ENCODE measurements at places on chromosomes 11 and 22. TPM values are rescaled to one million over a fixed set of nuclear protein-coding genes. Genes with fewer than 3 reads are reported as not detected.
A peak's percentile ranks its signal among the peaks of the same experiment; 100 is the strongest.

Gene SLC22A8
- not detected for total RNA-seq

Gene CTSW
- total RNA-seq: not detected

DNA sequence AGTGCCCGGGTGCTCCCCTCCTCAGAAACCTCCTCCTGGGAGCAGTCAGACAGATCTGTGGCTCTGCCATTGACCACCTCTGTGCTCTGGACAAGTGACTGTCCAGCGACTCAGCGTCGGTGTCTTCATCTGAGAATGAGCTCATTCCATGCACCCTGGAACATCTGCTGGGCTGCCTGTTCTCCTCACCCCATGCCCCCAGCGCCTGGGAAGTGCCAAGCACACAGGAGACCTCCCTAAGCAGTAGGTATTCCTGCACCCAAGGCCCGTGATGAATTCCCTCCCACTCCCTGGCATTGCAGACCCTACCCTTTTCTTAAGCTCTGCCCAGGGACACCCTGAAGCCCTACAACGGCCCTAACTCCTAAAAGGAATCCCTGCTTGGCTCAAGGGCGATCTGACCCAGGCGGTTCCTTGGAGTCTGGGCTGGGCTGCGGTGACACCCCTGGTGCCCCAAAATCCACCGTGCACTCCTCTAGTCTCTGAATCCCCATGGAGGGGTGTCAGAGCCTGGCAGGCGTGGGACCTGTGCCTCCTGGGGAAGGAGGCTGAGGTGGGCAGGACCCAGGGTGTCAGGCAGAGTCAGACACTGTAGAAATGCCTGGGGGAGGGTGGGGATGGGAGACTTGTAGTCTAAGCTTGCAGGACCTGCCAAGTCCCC is 92.0 kb downstream of the CEP164 start:
- no peaks in the 10 kb centered on the region for H3K4me1 ChIP-seq
- no peak overlapping the region for H3K27ac ChIP-seq
- no peak overlapping the region for H3K4me3 ChIP-seq
- peaks cover 7% of the 10 kb centered on the region for H3K27me3 ChIP-seq

GRCh38 chr11:63813563-63814382 is 517 bp downstream of the SPINDOC start:
- DNase-seq: no peak
- peak overlapping the region; percentile 69 for H3K27ac ChIP-seq
- peaks cover 5% of the 10 kb centered on the region for H3K36me3 ChIP-seq
- peak overlapping the region; percentile 83 for H3K4me3 ChIP-seq
- H3K27me3 ChIP-seq: no peaks in the 10 kb centered on the region

- no peaks in the 10 kb centered on the region for H3K27me3 ChIP-seq
- no peak for DNase-seq
- peaks cover 60% of the 10 kb centered on the region for H3K4me1 ChIP-seq
- H3K27ac ChIP-seq: peak overlapping the region; percentile 89
- peaks cover 21% of the 10 kb centered on the region for H3K36me3 ChIP-seq
Observed at GRCh38 chr22:27795696-27796517, 5.6 kb downstream of the MN1 start.

DNA sequence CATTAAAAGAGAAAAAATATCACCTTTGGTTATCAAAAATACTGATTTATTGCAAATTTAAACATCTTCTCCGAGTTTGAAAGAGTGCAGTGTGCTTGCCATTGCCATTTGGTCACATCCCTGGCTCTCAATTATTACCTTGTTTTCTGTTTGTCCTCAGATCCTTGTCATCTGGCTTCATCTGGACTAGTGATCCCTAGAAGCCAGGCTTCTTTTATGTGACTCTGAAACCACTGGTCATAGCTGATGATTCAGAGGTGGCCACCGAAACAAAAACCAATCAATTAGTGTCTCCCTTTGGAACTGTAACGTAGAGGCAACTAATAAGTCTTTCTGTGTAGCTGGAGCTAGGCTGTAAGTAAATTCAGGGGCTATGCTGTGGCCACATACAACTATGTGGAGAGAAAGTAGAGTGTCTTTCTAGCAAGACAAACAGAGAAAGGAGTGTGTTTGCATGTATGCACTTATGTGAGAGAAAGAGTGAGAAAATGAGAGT is 237.9 kb downstream of the LUZP2 start:
- H3K4me1 ChIP-seq: no peaks in the 10 kb centered on the region
- no peak overlapping the region for H3K27ac ChIP-seq
- no peak overlapping the region for H3K4me3 ChIP-seq
- H3K36me3 ChIP-seq: no peaks in the 10 kb centered on the region
- H3K27me3 ChIP-seq: no peaks in the 10 kb centered on the region

GRCh38 chr11:72807021-72807693 is 7.1 kb upstream of the ATG16L2 start:
- peaks cover 3% of the 10 kb centered on the region for H3K36me3 ChIP-seq
- H3K4me1 ChIP-seq: peaks cover 26% of the 10 kb centered on the region
- no peak for DNase-seq
- no peaks in the 10 kb centered on the region for H3K27me3 ChIP-seq
- H3K4me3 ChIP-seq: no peak overlapping the region
